ENCODE measurements at places on chromosomes 4 and X.

DNA sequence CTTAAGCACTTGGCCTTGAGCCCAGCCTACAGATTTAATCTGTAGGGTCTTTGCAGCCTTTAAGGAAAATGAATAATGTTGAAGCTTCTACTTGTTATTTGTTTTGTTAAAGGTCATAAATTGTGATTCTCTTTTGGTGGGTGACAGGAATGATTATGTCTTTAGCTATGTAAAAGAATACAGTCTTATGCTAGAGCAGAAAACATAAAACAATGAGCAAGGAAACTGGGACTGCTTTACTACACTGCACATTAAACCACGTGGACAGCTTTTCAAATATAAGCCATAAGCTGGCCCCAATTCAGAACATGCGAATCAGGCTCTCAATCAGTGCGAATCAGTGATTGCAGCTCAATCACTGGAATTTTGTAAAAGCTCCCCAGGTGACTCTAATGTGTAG, 40.9 kb upstream of the TBC1D19 start:
- no peak for DNase-seq

DNA sequence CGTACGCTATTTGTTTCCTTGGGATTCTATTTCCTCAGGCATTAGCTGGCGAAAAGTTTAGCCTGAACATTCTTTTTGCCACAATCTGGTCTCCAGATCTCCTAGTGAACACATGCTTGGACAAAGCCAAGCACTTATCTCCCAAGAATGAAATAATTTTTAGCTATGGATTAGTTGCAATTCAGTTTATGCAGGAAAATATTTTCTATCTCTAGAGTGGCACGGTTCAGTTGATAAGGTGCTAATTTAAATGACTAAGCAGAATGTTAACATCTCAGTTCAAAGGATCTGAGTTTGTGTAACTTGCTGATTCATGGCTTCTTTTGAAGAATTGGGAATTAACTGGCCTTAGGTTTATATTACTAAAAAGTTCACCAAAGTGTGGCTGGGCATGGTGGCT, 58.1 kb upstream of the JADE1 start:
- DNase-seq: peak; percentile 10

- no peak for DNase-seq
These were observed 80.6 kb downstream of the MFAP3L start for GRCh38 chr4:169945636-169946035.

GRCh38 chr4:92864096-92864495, 560.3 kb downstream of the GRID2 start:
- DNase-seq: no peak

- no peak for DNase-seq
These were observed 23.4 kb upstream of the HTRA3 start for GRCh38 chr4:8245884-8246833.

DNA sequence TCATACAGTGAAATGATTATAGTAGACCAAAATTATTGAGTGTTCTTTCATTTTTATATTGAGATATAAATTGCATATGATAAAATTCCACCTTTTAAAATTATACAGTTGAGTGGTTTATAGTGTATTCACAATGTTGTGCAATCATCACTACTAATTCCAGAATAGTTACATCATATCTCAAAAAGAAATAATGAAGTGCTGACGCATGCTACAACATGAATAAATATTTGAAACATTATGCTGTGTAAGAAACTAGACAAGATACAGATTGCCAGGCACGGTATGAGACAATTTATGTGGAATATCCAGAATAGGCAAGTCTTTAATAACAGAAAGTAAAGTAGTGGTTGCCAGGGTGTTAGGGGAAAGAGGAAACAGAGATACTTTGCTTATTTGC, 871.7 kb downstream of the FAM133A start:
- DNase-seq: no peak

- no peak for DNase-seq
These were observed 35.1 kb downstream of the TSPAN5 start for GRCh38 chr4:98623126-98623802.

DNA sequence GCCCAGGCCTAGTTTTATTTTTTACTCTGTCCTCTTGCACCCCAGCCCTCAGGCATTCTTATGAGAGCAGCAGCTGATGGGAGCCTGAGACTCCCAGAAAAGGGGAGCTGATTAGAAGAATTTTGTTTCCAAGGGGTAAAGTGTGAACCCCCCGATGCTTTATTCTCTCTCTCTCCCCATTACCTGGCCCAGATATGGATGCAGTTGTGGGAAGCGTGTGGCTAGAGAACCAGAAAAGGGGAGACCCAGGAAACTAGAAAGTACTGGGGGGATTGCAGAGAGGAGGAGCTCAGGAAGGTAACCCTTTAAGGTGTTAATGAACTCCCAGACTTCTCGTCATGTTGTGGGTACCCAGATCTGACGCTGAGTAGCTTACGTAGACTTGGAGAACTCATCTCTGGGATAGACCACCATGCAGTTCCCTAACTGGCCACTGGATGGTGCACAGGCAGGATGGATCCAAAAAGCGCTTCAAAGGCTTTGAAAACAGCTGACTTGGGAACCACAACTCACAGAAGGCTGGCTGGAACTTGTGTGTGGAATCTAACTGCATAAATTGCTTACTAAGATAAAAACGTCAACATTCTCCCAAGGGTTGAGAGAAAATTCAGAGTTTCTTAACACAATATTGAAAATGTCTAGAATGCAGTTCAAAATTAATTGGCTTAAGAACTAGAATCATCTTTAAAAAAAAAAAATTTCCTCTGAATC, 64.7 kb downstream of the TBC1D14 start:
- no peak for DNase-seq

- no peak for DNase-seq
These were observed 158.6 kb downstream of the STPG2 start for GRCh38 chr4:97984545-97985131.

DNA sequence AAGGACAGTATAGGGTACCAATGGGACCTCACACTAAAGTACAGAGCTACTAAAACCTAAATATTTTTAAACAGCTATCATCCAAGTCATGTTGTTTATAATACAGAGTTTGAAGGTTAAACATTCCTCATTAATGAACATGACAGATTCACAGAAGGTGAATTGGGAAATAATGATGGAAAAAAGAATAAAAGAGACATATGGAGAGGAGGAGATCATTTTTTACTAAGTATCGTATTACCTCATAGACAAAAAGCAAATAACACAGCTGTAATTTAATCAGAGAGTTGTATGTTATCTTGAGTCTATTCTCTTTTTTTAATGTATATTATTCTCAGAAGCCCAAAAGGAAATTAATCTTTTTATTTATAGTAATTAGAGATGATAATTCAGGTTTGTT, 7.9 kb downstream of the PLK4 start:
- no peak for DNase-seq

DNA sequence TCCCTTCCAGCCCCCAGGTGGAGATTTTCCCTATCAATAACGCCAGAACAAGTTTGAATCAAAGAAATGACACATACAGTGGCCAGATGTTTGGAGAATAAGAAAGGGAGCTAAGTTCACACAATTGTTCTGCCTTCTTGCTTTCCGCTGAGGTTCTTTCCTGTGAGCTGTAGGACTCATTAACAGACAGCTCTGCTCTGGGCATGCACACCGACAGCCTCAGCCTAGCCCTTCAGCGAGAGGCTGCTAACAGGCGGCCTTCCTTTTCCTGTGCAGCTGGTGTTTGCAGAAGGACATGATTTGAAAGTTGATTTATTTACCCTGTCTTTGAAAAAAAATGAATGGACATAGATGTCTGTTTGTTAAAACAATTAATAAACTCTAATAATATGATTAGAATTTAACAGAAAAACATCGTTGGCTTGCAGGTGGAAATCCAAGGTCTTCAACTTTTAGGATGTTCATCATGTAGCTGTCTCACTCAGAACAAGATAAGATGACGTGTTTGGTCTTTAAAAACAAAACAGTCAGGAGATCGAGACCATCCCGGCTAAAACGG, 183.3 kb downstream of the KDR start:
- DNase-seq: no peak

DNA sequence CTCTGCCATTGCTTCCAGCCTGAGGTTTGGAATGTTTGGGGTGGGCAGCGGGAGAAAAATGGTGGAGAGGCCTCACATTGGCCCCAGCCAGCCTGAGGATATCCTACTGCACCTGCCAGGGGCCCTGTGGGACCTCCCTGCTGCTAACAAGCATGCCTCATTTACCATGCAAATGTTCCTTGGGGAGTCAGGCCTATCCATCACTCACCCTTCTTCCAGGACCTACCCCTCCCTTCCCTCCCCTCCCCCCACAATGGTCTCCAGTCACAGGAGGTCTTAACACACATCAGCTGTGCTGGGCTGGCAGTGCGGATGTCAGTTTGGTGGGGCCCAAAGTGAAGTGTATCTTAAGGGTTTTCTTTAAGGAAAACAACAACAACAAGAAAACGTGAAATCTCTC, 139.2 kb downstream of the SHOX start:
- no peak for DNase-seq

DNA sequence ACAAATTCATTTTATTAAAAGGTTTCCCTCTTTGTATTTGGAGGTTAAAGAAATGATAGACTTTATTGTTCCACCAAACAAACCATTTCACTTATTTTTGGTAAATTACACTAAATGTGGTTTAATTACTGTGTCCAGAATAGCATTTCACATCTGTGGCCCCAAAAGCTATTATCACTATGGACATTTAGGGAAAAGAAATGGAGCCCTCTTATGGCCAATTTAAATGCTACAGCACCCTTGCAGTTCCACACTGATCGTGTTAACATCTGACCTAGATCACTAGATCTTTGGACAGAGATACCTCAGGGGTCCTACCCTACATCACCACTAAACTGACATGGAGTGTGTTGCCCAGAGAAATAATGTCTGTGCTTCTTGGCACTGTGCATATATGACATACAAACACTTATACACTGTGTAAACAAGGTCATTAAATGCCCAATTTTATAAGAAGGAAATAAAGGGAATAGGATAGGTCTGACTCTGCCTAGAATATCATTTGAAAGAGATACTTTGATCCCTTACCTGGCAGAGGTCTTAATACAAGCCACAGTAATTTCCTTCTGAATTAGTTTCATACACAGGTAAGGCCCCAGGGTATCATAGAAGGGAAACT, 163.9 kb downstream of the KDR start:
- DNase-seq: no peak

DNA sequence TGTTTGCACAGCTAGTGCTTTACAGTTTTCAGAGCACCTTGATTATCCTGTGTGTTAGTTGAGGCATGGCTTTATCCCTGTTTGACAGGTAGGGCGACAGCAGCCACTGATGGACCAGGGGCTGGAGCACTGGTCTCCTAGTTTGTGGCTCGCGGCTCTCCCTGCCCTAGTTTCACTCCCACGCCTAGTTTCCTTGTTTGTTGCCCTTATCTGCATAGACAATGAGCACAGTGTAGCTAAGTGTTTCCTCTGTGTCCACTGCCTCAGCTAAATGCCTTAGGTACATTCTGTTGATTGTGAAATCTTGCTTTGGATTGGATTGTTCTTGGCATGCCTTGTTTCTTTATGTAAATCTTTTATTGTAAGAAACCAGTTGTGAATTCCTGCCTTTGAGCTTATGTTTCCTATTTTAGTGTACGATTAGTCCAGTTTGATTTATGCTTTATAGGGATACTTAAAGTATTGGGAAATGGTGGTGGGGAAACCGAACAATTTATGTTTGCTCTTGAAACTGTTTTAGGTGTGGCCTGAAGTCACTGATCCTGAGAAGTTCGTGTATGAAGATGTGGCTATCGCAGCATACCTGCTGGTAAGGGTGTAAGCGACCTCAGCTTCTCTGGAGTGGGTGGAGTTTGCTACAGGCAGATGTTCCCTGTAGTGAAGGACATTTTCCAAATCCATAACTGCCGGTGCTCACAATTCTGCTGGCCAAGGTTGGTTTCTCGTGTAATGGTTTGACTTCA, 11.0 kb downstream of the TRMT44 start:
- no peak for DNase-seq

- DNase-seq: no peak
These were observed 67.4 kb downstream of the ENPP6 start for GRCh38 chr4:184150102-184150839.

DNA sequence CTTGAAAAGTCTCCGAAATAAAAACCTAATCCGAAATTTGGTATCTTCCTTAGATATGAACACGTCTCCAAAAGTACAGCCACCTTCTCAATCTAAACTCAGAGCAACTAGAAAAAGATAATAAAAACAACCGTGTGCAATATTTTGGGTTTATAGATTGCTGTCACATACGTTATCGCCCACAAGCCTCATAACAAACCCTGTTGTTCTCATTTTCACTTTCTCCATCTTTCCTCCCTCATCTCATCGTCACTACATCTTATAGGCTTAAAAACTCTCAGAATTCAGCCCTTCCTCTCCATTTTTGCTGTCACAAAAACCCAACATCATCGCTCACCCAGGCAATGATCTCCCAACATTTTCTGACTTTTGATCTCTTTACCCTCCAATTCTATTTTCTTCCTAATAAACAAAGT, 448 bp upstream of the SCFD2 start:
- DNase-seq: no peak

- DNase-seq: no peak
These were observed 366.1 kb downstream of the FBXO8 start for GRCh38 chr4:173917255-173917960.

- DNase-seq: no peak
These were observed 197.8 kb downstream of the HS3ST1 start for GRCh38 chr4:11230866-11231265.

DNA sequence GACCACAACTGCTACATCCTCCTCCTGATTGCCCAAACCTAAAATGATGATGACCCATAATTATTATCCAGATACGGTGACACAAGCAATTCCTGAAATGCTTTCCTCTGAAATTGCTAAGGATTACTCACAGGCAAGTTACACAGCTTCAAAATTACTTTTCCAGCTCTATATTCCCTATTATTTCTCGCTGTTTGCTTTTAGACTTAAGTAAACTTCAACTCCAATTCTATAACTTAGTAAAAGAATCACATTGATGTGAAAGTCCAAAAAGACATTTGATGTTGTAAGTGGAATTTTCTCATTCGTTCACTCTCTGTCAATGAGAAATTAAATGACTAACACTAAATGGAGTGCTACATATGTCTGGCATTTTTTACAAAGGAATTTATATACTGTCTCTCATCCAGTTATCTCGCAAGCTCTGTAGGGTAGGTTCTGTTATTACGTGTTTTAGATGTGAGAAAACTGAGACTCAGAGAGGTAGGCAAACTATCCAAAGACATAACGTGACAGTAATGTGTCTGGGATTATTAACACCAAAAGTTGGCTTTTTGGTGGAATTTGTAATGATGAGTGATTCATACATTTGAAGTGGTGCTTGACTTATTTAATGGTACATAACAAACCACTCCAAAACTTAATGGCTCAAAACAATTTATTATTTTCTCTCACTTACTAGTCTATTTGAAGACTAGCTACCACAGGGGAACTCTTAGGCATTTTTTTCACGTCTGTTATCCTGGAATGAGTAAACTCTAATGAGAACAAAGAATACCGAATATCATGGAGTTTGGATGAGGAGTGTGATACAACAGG, 31.5 kb downstream of the PALLD start:
- no peak for DNase-seq

Data from epithelial cell of proximal tubule (primary cell).